ENCODE measurements at places on chromosomes 5 and 9.

DNA sequence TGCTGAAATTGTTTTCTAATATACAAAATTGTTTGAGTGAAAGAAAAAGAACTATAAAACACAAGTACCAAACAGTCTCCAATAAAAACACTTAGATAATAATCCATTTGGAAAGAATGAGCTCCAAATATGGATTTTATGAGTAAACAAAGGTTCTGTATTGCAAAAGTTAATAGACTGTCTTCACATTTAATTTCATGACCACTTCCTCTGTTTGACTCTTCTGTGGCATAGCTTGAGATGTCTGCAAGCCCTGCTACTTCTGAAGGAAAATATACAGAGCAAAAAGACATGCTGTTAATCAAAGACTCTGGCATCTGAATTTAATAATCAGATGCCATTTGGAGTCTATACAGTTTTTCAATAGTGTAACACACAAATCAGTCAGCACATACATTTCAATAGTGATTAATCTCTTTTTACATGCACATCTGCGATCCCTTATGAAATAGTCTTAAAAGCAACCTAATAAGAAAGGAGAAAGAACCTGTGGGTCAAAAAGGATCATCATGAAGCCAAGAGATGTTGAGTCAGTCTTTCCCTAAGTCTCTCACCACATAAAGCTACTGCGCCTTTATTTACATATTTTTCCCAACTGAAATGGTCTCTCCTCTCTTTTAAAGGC is 165.4 kb upstream of the LHFPL2 start:
- no peak for DNase-seq

DNA sequence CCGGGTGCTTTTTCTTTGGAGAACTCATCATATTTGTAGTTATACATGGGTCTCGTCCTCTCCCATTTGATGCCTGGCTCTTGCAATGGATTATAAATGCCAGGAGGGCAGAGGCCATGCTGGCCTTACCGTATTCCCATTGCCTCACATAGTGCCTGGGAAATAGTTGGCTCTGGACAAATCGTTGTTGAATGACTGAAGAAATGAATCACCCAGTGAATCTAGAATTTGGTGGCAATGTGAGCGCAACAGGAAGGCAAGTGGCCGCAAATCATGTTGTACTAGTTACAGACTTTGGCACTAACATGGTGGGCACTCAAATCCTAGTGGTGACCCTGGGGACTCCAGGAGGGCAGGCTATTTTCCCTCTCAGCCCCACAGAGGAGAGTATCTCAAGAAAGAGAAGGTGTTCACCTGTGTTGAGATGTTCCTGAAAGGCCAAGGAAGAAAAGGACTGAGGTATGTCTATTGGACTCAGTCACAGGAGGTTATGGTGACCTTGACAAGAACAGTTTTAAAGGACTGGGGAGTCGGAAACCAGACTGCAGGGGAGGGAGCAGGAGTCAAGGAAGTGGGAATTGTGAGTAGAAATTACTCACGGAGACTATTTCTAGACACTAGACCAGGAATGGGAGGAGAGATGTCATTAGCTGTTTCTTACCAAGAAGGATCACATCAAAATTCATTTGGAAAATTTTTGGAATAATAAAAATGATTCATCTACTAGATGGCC is 61.7 kb upstream of the COL15A1 start:
- no peak for DNase-seq

- DNase-seq = no peak
Observed at GRCh38 chr5:34547300-34548085, 108.6 kb upstream of the RAI14 start.

DNA sequence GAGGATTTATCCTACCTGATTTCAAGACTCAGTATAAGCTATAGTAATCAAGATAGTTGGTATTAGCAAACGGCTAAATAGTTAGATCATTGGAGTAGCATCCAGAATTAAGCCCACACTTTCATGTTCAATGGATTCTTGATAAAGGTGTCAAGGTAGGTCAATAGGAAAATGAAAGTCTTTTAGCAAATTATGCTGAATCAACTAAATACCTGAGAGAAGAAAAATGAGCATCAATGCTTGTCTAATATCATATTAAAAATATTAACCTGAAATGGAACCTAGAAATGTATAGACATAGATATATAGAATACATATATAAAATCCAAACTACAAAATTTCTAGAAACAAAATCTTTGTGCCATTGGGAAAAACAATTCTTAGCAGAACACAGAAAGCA is 685.6 kb downstream of the DTWD2 start:
- DNase-seq = no peak

DNA sequence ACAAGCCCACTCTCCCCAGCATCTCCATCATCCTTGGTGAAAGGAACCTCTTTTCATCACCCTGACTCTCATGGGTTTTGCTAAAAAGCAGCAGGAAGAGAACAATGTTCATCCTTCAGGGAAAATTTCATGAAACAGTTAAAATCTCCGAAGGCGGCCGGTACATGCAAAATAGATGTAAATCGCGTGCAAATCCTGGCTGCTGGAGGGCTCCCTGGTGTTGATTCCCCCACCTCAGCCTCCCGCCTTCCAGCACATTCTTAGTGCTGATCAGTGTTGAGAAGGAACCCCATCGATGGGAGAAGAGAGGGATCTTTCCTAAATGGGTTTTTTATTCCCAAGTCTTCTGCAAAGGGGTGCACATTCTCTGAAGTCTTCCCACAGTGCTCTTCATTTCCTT is 8.7 kb upstream of the GFI1B start:
- DNase-seq = no peak

GRCh38 chr5:100827481-100827889 is 75.6 kb downstream of the ST8SIA4 start:
- DNase-seq = no peak

- no peak for DNase-seq
Observed at GRCh38 chr5:143262393-143263174, 140.9 kb downstream of the NR3C1 start.

DNA sequence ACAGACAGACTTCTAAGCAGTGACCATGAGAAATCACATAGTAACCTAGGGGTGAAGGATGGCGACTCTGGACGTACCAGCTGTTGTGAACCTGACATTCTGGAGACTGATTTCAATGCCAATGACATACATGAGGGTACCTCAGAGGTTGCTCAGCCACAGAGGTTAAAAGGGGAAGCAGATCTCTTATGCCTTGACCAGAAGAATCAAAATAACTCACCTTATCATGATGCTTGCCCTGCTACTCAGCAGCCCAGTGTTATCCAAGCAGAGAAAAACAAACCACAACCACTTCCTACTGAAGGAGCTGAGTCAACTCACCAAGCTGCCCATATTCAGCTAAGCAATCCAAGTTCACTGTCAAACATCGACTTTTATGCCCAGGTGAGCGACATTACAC is 38.0 kb upstream of the CCDC152 start:
- no peak for DNase-seq

GRCh38 chr9:23603311-23603710 is 222.7 kb downstream of the ELAVL2 start:
- no peak for DNase-seq

DNA sequence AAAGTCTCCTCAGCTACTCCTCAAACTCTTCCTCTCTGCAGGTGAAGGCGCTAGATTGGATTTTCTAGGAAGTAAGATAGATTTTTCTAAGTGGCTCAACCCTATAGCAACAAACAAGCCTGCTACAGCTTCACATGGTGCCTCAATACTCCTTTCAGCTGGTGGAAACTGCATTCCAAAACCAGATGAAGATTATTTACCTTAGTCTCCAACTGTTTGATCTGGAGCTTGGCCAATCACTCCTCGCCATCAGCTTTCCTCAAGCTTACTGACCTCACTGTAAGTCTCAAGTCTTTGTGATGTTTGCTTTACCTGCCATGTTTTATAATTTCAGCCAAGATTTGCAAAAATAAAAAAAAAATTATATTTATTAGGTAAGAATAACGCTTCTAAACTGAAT is 622.4 kb downstream of the CHSY3 start:
- DNase-seq = no peak

- DNase-seq = no peak
Observed at GRCh38 chr5:17069995-17070511, 134.0 kb upstream of the MYO10 start.

GRCh38 chr9:107637421-107638420 is 148.2 kb upstream of the KLF4 start:
- peak; percentile 42 for DNase-seq

- peak; percentile 50 for DNase-seq
Observed at GRCh38 chr9:89605465-89606048, 745 bp downstream of the GADD45G start.

DNA sequence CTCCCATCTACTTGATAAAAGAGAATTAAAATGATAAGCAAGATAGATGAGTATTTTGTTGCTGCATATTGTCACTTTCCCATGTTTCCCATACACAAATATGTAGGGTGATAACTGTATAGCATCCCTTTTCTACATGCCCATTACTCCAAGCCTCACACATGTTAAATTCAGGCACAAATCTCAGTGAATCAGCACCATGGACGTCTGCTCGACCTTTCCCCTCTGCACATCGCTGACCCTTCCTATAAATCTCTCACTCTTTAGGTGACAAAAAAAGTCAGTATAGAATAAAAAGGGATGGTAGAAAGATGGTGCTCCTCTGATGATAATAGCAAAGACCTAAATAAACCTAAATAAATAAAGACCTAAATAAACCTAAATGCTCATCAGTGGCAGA is 1097.7 kb upstream of the C9orf72 start:
- DNase-seq = no peak

GRCh38 chr5:10235350-10235749 is 14.3 kb downstream of the ATPSCKMT start:
- no peak for DNase-seq

- peak; percentile 11 for DNase-seq
Observed at GRCh38 chr5:16934123-16934522, 2.0 kb downstream of the MYO10 start.

DNA sequence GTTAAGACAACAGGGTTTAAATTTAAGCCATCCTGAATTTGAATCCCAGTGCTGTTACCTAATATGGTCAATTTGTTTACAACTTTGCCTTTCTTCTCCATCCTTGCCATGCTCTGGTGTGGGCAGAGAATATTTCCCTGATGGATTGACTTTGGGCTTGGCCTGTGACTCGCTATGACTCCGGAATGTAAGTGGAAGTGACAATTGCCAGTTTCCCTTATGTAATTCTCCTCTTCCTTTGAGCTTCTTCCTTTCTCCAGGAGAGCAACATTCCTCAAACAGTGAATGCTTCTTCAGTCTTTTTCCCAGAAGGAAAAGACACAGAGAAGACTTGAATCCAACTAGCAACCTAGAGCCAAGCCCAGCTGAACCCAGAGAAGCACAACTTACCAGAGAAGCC is 159.1 kb downstream of the LURAP1L start:
- DNase-seq = no peak

GRCh38 chr9:133306242-133307204 is 29.5 kb downstream of the SURF6 start:
- DNase-seq = no peak

GRCh38 chr9:126113756-126114408 is 212.7 kb upstream of the MVB12B start:
- DNase-seq = no peak

DNA sequence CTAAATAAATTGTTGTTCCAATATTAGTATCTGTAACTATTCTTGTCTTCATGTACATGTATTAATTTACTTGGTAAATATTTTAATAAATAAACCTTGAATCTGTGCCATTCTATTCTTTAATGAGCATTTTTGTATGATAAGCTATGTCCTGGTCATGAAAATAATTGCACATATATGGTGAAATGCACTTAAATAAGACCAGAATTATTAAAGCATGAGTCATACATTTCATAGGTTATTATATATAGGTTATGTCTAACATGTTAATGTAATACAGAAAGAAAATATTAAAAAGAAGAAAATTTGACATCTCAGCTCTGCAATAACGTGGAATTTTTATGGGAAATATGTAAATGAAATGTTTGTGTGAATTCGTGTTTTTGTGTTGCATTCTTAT is 1168.1 kb downstream of the TAF11L14 start:
- no peak for DNase-seq

DNA sequence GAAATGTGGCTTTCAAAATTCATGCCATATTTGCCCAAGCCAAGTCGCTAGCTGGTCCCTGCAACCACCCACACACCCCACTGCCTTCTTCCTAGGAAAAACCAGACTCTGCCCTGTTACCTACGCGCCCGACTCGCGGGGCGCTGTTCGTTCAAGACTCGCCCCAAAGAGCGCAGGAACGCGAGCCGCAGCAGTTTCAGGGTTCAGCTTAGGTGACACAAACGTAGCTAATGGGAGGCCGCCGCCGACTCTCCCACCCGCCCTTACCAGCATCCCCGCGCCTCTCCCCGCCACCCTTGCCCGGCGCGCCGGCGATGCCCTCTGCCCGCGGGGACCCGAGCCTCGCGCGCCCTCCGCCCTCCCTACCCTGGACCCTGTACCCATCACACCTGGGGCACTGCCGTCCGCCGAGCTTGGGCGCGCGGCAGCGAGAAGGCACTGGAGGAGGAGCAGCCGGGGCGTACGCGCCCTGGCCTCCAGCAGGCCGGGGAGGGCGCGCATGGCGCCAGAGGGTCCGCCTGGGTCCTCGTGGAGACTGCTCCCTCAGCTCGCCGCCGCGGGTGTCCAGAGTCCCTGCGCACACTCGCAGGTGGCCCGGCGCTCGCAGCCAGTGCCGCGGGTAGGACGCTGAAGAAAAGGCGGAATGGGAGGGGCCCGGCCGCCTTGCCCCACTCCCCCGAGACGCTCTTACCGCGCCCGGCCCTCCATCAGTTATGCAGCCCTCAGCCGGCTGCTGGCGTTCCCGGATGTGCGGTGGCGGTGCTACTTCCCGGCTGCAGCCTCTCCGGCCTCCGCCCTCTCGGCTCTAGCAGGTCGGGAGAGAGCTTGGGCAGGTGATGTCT is at the start of gene EMB:
EMB (minus strand) TSS at position 638 of the 842 bp plus-strand sequence; CDS start at position 501, 137 bp downstream.
- peak; percentile 85 for DNase-seq

DNA sequence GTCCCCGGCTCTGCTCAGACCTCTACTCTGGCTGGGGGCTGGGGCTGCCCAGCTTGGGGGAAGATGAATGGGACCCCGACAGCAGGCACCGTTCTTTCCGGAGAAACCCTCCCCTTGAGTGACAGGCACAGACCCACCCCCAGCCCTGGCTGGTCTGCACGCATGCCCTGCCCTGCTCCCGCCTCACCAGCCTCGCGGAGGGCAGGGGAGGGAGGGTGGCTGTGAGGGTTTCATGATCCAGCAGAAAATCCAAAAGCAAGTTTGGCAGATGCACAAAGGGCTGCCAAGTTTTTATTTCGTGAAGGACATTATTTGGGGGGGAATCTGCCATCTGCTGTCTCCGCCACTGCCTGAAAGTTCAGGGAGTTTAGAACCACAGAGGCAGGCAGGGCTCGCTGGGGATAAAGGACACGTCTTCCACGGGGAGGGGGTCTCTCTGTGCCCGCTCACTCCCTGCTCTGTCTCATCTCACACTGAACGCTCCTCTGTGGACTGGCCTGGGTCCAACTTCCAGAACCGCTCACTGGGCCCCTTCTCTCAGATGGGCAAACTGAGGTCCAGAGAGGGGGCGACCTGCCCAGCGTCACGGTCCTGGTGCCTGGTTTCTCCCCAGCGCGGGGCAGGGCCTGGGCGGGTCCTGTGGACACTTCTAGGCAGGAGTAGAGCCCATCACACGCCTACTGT is 92.9 kb downstream of the RXRA start:
- DNase-seq = no peak

- no peak for DNase-seq
Observed at GRCh38 chr9:74478606-74479005, 18.5 kb upstream of the RORB start.

Data from CD4-positive, alpha-beta T cell treated with Interferon alpha-2 for 1 hour (primary cell).